Stimulated activated CD4-positive, alpha-beta T cell treated with anti-CD3 and anti-CD28 coated beads, Interleukin-12 subunit alpha, Interleukin-12 subunit beta, amount 100 ng/mL, for 4 hours (primary cell): ENCODE measurements at places on chromosomes 12 and 14.

- no peak for DNase-seq
Measured at GRCh38 chr12:27107986-27108385, 25.6 kb upstream of the C12orf71 start.

DNA sequence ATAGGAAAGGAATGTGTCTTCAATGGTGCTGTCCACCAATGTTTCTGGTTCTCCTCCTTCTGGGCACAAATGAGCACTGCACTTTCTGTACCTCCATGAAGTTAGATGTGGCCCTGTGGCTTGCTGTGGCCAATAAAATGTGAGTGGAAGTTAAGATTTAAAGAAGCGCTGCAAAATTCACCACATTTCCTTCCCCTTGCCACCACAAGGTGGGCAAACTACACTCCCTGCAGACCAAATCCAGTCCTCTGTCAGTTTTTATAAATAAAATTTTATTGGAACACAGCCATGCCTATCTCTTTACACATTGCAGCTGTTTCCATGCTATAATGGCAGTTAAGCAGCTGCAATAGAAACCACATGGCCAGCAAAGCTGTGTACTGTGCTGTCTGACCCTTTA lies 141.4 kb upstream of the TMPO start:
- DNase-seq, result no peak

- no peak for DNase-seq
Measured at GRCh38 chr12:105278043-105278697, 42.2 kb upstream of the APPL2 start.

GRCh38 chr12:96902076-96902475 lies 5.0 kb upstream of the NEDD1 start:
- DNase-seq, result no peak

- DNase-seq, result no peak
Measured at GRCh38 chr12:15520083-15520482, 197.8 kb downstream of the PTPRO start.

- DNase-seq, result no peak
Measured at GRCh38 chr14:94600148-94600545, 12.0 kb upstream of the SERPINA3 start.

DNA sequence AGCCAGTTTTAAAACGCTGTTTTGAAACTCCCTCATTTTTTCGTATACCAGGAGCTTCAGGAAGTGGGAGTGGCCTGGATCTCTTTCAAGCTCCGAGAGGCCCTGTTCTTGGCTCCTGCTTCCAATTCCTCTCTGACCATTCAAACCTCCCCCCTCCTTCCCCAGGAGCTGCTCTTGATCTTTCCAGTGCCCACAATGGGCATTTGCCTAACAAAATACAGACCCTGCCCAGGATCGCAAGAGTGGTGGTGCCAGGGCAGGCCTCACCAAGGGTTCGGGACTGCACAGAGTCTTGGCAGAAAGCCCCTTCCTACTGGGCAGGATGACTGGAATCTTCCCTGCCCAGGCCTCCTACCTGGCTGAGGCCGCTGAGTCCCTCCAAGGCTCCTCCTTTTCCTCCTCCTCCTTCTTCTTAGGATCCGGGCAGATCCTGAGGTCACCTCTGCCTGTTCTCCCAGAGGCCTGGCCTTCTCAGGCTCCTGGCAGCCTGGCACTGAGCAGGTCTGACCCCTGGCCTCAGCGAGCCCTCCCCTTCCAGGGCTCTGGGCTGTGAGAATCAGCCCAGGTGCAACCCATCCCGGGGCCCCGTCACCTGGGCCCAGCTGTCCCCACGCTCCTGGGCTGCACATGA lies 46.9 kb upstream of the NOS1 start:
- DNase-seq, result no peak

GRCh38 chr12:131250028-131250950 lies 296.6 kb downstream of the ADGRD1 start:
- DNase-seq, result no peak

DNA sequence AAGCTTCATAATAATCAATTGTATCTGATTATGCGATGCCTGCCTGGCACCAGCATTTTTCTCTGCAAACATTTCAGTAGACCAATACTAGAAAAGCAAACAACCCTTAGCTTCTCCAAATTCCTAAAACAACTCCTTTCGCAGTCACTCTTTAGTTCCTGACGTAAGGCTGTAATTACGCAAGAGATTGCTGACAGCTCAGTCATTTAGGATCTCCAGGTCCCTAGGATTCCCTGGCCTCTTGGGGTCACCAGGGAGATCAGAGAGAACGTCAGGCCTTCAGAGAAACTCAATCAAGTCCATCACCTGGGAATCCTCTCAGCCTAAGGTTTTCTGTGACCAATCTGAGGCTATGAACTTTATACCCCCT lies 390.6 kb downstream of the PAWR start:
- no peak for DNase-seq

- no peak for DNase-seq
Measured at GRCh38 chr12:109863847-109864712, 16.3 kb downstream of the GLTP start.

DNA sequence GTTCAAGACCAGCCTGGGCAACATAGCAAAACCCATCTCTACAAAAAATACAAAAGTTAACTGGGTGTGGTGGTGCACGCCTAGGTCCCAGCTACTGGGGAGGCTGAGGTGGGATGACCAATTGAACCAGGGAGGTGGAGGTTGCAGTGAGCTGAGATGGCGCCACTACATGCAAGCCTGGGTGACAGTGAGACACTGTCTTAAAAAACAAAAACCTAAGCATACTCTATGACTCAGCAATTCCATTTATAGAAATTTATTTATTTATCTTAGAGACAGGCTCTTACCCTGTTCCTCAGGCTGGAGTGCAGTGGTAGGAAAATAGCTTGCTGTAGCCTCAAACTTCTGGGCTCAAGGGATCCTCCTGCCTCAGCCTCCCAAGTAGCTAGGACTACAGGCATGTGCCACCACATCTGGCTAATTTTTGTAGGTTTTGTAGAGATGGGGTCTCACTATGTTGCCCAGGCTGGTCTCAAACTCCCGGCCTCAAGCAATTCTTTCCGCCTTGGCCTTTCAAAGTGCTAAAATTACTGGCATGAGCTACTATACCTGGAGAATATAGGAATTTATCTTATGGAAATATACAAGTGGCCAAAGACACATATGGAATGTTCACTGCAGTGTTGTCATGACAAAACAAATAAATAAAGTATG lies 43.3 kb downstream of the NCKAP5L start:
- DNase-seq, result no peak

GRCh38 chr14:29649170-29649569 lies 278.5 kb downstream of the PRKD1 start:
- DNase-seq, result no peak

GRCh38 chr12:111214401-111214800 lies 154.5 kb downstream of the PHETA1 start:
- DNase-seq, result no peak

GRCh38 chr14:80621701-80622100 lies 319.8 kb downstream of the CEP128 start:
- DNase-seq, result no peak

GRCh38 chr14:22113401-22113800 lies 439.8 kb upstream of the OR4E1 start:
- peak; percentile 3 for DNase-seq

- DNase-seq, result no peak
Measured at GRCh38 chr12:62599854-62600437, 133.3 kb downstream of the MON2 start.

DNA sequence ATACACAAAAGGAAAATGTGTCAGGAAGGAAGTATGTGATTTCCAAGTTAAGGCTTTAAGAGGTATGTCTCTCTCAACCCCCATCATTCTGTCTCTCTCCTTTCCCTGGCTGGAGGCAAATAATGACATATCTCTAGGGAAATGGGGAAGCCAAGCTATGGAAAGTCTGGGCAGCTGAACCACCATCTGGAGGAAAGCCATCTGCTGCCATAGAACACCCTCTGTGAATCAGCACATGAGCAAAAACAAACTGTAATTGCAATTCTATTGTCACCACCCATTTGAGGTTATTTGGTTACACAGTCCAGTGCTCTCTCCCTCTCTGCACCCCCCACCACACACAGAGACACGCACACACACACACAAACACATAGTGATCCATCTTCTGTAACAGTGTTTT lies 766.2 kb downstream of the FLRT2 start:
- DNase-seq, result no peak

GRCh38 chr14:93286212-93286890 lies 46.5 kb downstream of the BTBD7 start:
- DNase-seq, result no peak

GRCh38 chr12:63978519-63978918 lies 134.0 kb downstream of the SRGAP1 start:
- no peak for DNase-seq

DNA sequence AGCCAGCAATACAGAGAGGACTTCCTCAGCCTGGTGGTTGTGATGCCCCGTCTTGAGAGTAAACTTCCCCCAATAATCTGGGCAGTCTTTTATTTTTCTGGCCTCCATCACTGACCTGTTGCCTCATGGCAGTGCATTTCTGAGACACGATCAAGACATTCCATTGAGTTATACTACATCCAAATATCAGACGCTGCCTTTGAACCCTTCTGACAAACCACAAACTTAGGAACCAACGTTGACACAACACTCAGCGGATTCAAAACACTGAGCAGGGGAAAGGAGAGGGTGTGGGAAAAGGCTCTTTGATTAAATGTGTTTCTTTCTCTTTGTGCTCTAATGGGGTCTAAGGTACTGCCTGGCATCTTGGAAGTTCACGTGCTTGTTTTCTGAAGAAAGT lies 100.7 kb upstream of the TBX5 start:
- no peak for DNase-seq
